Stimulated activated naive CD4-positive, alpha-beta T cell treated with Interleukin-2 at 50 U/mL for 16 hours (primary cell): ENCODE measurements at places on chromosomes 1 and 21.

- no peak for DNase-seq
Observed at GRCh38 chr1:156465747-156466365, 34.7 kb downstream of the MEF2D start.

DNA sequence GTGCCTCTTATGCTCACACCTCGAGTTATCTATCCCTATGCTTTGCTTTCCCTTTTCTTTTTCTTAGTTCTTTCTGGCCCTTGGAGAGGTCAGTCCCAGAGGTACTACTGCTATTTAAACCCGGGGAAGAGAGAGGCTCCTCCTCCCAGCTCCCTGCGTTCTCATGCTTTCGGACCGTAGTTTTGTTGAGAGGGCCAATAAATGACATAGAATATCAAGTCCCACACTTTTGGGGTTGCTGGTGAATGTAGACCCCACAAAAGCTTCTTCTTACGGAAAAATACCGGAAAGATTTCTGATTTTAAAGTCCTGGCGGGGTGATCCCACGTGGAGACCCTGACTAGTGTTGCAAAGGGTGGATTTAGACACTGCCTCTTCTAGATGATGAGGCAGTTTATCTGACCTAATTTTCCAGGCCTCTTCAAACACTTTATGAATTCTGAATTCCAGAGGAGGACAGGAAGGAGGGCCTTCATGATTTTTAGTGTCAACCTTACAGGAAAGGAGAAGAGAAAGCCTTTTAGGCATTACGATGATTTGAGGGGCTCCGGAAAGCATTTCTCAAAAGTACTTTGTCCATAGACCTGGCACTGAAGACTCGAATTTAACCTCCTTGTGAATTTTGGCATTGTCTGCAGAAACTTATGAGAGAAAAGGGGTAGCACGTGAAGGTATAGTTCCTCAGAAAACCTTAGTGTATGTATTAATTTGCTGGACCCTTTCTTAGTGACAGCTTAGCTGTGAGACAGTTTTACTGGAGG, 694 bp downstream of the TMEM167B start:
- DNase-seq, result no peak

DNA sequence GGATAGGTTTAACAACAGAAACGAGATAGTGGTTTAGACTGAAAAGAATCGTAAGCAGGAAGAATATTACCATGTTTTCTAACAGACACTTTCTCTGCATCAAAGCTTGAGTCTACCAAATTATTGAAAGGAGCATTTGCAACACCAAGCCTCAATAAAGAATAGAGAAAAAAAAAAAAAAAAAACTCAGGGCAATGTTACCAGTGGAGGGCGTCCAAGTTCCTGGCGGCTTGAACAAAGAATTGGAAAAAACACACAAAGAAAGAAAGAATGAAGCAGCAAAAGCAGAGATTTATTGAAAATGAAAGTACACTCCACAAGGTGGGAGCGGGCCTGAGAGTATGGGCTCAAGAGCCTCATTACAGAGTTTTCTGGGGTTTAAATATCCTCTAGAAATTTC, 686.5 kb upstream of the ADGRL2 start:
- DNase-seq, result no peak

DNA sequence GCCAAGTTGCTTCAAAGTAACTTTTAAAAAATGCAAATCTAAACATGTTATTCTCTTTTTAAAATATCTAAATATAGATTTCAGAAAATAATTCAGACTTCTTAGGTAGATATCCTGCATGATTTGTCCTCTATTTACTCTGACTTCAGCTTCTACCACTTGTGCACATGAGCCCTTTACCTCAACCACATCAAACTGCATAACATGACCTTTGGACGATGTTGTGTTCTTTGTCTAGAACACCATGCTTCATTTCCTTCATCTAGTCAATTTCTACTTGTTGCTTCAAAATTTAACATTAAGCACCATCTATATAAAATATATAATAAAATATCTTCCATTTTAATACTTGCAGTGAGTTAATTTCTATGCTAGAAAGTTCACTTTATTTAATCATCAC, 96.9 kb downstream of the PLPP3 start:
- DNase-seq, result no peak

GRCh38 chr1:182389619-182390047, 2.0 kb downstream of the GLUL start:
- DNase-seq, result no peak

- no peak for DNase-seq
Observed at GRCh38 chr1:207205614-207206061, 101.6 kb downstream of the C4BPA start.

DNA sequence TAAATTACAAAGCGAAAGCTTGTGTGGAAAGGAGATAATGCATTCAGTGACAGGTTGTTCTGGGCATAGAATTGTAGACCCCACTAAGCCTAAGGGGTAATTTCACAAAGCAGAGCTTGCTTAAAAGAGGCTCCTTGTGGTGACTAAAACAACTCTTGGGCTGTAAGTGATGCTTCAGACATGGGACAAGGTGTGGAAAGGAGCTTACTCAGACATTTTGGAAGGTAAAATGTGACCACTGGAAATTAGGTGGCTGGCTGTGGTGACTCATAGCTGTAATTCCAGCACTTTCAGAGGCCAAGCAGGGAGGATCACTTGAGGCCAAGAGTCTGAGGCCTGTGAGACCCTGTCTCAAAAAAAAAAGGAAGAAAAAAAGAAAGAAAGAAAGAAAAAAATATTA, 51.1 kb upstream of the LRRC8C start:
- DNase-seq, result no peak

DNA sequence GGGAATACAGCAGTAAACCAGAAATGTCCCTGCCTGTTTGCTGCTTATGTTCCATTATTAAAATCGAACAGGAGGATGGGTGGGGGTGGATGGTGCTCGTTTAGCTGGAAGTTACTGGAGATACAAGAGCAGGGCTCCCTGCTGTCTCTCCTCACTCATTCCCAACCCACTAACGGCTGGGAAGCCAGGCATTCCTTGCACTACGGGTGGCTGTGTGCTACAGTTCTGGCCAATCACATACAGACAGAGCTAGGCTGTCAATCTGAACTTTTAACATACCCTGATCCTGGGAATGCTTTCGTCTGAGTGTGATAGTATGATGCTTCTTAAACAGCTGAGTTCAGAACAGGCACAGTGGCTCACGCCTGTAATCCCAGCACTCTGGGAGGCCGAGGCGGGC, 7.0 kb downstream of the SIPA1L2 start:
- no peak for DNase-seq

- DNase-seq, result no peak
Observed at GRCh38 chr1:77538956-77539518, 143.4 kb downstream of the ZZZ3 start.

- no peak for DNase-seq
Observed at GRCh38 chr1:10517677-10517982, 42.9 kb downstream of the PEX14 start.

DNA sequence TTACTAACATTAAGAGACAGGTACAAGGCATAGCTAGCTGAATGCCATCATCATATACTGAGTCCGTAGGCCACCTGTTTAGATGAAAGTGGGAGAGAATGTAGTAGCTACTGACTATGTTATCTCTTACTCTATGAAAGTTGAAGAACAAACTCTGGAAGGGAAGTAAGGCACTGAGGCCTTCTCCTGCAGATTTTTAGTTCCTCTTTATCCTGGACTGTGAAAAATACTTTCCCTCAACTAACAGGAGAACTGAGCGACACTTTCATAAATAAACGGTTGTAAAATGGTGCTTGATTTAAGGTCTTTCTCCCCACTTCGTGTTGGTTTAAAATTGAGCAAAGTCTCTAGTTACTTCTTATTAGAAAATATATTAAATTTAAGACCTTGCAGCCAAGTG, 101.9 kb downstream of the FNBP1L start:
- no peak for DNase-seq

- DNase-seq, result no peak
Observed at GRCh38 chr1:239993366-239993765, 98.3 kb upstream of the FMN2 start.

DNA sequence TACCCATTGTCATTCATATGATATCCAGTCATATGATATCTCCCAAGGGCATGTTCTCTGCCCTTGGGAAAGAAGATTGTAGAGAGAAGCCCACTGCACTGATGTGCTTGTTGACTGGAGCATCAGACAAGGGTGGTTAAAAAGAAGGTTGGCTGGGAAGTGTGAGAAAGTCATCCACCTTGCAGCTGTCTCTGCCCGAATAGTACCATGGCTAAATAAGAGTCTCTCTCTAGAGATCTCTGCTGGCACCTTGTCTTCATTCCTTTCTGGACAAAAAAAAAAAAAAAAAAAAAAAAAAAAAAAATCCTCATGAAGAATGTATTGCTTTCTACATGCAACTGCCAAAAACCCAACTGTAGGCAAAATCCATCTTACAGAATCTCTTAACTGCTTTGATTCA, 349.7 kb upstream of the ESRRG start:
- no peak for DNase-seq

- no peak for DNase-seq
Observed at GRCh38 chr1:227459977-227460376, 103.4 kb upstream of the ZNF678 start.

GRCh38 chr21:29350246-29350779, 51.6 kb downstream of the BACH1 start:
- no peak for DNase-seq

DNA sequence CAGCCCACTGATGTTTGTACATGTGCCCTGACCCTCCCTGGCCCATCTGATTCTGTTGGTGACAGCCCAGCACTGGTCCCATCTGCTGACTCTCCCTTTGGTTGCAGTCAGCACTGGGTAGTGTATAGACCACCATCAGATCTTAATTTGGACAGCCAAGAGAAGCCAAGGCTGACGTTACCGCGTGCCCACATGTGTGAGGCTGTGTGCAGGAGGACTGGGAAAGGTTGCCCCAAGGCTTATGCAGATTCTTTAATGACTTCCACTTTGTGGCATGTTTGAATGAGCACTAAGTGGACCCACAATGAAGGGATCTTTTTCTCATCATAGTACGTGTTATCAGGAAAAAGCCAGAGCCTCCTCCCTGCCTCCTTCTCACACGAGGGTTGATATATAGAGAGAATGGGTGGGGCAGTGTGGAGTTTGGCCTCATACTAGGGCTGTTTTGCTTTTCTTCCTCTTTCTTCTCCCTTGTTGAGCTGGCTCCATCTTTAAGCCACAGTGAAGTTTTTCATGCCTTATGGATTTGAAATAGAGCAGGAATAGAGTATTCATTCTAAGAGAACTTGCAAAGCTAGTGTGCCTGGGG, 93.5 kb downstream of the NAV1 start:
- no peak for DNase-seq

DNA sequence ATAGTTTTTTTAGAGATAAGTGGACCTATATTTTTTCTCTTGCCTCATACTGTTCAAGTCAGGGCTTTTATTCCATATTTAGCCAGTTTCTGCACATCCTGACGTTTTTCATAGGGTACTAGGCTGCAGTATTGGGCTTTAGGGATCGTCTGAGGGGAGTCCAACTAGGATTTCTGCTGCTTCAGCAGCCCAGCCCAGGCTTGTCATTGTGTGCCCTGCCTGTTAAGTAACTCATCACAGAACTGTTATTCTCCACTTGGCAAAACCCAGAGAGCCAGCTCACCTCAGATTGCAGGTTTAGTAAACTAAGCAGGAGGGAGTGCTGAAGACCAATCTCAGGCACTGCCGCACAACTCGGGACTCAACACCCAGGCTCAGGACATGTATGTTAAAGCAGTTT, 2.8 kb downstream of the GALNT2 start:
- DNase-seq, result no peak

DNA sequence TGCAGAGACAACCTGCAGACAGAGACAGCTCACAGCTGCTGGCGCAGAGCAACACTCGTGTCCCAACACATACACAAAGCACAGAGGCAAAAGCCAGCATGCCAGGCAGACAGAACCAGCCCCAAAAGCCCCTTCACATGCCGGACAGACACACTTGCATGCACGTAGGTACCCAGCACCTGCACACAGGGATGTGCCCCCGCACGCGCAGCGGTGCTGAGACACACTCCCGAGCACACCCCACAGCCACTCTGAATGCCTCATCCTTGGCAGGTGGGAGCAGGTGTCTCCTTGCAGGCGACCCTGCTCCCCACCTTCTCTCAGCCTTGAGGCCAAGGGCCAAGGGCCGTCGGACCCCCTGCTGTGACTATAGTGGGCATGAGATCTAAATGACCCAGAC, 41.2 kb upstream of the ZC3H12A start:
- no peak for DNase-seq

- DNase-seq, result no peak
Observed at GRCh38 chr1:22236900-22237299, 94.0 kb upstream of the WNT4 start.

- DNase-seq, result no peak
Observed at GRCh38 chr1:8512504-8512903, 194.6 kb downstream of the SLC45A1 start.

DNA sequence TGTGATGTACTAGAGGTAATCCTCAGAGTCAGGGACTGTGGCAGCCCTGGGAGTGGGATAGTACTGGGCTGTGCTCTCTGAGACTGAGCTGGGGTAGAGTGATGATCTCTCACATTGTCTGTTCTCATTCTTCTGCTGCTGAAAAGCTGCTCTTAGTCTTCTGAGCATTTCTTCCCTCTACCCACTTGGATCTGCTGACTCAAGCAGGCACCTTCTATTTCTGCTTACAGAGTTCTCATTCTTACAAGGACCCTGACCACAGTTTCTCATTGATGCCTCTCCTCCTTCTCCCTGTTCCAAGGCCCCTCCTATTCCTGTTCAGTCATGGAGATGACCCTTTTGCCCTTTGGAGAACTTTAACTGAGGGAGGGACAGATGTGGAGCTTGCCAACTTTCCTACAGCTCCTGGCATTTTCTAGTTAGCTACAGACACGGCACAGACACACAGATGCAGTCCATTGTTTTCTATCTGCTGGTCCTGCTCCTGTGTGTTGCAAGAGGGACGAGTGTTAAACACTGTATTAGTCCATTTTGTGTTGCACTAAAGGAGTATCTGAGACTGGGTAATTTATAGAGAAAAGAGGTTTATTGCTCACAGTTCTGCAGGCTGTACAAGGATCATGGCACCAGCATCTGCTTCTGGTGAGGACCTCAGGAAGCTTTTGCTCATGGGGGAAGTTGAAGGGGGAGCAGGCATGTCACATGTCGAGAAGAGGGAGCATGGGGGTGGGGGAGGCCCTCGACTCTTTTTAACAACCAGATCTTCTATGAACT, 12.3 kb downstream of the MAPKAPK2 start:
- no peak for DNase-seq

DNA sequence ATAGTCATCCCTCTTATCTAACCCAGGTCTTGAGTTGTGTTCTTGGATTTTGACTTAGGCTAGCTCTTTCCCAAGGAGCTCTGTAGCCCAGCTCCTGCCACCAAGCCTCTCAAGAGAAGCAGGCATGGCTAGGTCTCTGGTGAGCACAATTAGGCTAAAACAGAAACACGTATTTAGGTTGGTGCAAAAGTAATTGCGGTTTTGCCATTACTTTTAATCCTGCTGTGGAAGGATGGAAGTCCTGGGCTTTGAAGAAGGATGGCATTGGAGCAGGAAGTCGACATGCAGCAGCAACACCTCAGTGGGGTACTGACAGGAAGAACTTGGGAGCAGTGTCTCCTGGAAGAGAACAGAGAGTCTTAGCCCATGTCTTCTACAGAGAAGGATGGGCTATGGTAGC, 80.0 kb upstream of the CCDC190 start:
- no peak for DNase-seq

GRCh38 chr21:25934771-25935224, 200.0 kb downstream of the GABPA start:
- no peak for DNase-seq

GRCh38 chr1:115976062-115976920, at the start of gene SLC22A15:
Gene SLC22A15 (plus strand): TSS chr1:115976513. CDS start chr1:115976628, 115 bp downstream.
- DNase-seq, result peak; percentile 9
